ENCODE measurements at places on chromosomes 4 and X.

DNA sequence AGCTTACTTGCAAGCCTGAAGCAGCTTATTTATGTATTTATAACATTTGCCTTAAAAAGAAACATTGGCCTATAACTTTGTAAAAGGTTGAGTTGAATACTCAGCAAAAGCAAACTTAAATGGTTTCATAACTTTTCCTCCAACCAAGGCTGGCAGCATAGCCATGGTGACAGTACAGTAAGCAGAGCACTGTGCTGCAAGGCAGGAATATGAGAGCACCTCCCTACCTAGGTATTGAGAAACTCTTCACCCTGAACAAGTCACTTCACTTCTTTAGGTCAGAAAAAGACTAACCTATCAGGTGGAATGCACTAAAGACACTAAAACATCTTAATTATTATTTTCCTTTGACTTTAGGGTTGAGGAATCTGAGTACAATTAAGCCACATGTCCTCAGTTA is 63.9 kb upstream of the GYPA start:
- no peak for DNase-seq

DNA sequence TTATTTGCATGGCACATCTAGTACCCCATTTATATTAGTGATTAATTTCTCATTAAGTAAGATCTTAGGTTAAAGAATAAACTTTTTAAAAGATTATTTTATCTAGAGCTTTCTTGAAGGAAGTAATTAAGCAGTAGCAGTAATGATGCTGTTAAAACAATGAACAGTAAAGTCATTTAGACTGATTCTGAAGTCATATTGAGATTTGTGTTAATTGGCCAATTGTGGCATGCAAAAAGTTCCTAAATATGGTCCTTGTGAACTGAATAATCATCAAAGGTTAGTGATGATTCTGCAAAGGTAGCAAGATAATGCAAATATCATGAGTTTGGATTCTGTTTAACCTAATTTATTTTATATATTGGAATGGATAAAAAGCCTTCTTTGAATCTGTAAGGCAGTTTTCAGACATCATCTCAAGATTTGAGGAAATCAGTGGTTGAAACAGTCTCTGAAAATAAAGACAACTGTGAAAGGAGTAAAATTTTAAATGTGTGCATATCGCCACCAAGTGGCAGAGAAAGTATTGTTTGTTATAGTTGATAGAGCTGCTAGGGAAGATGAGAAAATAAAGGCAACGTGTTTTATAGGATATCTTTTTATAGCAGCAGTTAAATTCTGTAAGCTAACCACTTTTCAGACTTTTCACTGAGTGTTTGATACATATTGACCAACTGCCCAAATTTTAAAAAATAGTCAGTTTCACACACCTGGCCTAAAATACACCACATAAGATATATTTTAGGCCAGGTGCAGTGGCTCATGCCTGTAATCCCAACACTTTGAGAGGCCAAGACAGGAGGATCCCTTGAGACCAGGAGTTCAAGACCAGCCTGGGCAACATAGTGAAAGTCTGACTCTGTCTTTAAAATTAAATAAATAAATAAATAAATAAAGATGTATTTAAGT is 79.6 kb downstream of the CCKAR start:
- DNase-seq: peak; percentile 32

DNA sequence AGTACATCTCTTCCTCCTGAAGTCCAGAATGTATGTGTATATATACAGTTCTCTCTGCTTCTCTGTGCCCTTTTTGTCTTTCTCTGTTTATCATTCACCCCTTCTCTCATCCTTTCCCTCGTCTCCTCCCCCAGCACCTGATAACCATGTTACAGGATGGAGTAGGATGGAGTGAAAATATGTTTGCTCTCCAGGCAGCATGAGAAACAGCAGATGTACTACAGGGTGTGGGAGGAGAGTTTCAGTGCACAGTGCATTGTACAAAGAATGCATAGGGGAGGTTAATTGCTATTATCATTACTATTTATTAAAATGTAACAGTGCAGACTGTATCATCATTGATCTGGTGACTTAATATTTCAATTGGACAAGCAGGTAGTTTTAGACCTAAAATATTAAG is 104.5 kb downstream of the MFAP3L start:
- DNase-seq: no peak

GRCh38 chr4:6152869-6153705 is 47.3 kb downstream of the JAKMIP1 start:
- DNase-seq: no peak

DNA sequence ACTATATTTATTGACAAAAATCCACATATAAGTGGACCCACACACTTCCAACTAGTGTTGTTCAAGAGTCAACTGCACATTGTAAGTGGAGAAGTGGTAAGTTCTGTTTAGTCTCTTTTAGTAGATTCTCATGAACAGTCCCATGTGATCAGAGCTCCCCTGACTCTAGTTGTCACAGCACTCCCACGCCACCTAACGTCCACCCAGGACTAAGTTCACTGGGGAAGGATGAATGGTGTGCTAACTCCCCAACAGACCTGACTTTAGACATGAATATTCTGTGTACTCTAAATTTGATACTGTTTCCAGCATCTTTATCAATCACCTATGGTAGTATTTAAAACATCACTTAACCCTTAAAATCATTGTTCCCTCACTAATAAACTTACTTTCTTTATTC is 59.8 kb downstream of the PACRGL start:
- DNase-seq: no peak

- no peak for DNase-seq
Observed at GRCh38 chr4:142550965-142551364, 295.1 kb downstream of the INPP4B start.

DNA sequence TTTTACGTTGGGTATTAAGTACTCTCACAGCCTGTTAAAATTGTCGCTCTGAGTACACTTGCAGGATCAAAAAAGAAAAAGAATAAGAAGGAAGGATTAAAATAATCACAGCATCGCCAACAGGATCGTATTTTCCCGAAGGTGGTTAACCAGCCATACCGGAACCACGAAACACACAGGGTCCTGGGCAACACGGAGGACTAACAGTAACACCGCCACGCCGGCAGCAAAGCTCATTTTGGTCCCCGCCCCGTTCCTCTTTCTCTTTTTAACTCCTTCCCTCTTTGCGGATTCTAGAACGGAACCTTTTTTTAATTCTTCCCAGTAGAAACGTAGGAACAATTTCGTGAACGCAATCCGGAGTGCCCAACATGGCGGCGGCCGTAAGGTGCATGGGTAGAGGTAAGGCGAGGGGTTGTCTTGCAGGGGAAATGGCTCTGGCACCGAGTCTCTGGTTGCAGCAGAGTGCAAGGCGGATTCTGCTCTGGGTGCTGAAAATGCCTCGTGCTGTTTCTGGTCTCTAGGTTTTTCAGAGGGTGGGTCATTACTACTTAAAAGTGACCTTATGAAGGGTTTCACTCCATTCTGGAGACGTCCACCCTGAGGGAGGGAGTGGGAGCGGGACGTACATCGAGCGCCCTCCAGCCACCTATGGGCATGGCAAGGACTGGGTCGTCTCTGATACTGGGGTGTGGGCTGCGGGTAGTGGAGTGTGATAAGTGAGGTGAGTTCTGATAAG is at the start of gene MRPL1:
TSS of gene MRPL1 (plus strand) at position 353 of the 739 bp plus-strand sequence. CDS start at position 372, 19 bp downstream.
- DNase-seq: peak; percentile 83

DNA sequence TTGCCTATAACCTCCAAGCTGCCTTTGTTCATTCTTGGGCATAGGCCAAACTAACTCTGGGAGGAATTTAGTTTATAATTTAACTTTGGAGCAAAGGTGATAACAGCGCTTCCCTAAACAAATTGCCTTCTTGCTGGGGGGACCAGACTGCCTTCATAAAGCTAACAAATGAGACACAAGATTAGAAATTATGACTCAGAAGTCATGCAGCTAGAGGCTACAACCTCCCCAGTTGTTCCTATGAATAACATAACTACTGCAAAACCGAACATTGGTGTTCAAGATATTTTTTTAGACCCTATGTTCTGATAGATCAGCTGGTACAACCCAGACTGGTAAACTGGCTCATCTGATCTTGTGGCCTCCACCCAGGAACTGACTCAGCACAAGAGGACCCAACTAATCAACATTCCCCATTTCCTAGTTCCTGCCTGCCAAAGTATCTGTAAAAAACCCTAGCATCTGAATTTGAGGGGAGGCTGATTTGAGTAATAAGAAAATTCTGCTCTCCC is 22.0 kb upstream of the TMPRSS11B start:
- no peak for DNase-seq

DNA sequence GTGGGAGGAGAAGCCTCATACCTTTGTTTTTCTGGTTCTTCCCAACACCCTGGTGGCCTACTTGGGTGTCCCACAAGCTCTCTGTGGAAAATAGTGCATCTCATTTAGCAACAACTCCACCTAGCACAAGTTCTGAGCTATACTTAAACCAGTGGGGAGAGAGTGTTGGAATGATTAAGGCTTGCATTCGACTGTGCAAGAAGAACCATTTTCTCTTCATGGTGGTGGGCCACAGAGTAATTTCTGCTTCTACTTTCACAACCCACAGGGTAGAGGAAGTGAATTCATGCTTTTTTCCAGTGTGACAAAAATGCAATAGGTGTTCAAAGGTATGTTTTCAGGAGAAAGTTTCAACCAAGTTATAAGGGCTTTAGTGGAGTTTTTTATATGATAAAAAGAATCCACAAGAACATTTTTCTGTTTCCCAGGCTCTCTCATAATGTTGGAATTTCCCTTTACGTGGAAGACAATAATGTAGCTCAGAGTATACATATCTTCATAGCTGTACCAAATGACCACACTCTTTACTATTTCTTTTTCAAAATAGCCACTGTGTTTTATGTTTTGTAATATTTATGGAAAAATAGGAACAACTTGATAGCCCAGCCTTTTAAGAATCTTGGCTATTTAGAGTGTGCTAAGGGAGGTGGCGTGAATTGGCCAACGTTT is 80.3 kb upstream of the HHIP start:
- DNase-seq: no peak

- no peak for DNase-seq
Observed at GRCh38 chrX:153933748-153934147, 1.1 kb downstream of the NAA10 start.

DNA sequence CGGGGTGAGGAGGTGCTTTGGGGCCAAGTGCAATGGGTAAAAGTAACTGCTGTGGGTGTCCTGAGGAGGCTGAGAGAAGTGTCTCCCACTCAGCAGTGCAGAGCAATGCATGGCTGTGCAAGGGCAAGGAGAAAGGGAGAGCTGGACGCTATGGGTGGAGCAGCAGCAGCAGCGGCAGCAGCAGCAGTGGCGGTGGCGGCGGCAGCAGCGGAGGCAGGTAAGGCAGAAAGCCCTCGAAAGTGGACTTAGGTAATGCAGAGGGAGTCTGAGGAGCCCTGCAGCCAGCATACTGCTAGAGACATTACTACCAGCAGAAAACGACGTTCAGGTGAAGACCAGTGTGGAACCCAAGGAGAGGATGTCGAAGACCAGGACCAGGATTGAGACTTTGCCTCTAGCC is 82.1 kb downstream of the NYX start:
- no peak for DNase-seq

- no peak for DNase-seq
Observed at GRCh38 chr4:150106886-150107285, 28.6 kb downstream of the DCLK2 start.

GRCh38 chrX:35700121-35700520 is 98.0 kb upstream of the MAGEB16 start:
- no peak for DNase-seq

GRCh38 chr4:65917486-65917885 is 247.2 kb upstream of the EPHA5 start:
- DNase-seq: no peak

DNA sequence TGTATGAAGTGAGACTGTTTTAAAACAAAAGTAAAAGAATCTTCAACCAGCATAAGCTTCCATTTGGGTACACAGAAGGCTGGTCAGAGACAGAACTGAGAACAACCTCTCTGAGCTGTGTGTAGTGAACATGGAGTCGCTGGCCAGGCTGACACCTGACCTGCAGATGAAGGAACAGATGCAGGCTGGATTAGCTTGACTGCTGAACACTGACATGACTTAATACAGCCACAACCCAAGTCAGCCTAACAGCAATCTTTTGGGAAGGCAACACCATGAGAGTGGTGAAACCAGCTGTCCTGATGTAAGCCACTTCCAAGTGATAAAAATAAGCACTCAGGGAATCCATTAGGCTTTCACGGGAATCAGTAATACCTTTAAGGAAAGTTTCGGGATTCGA is 10.1 kb downstream of the SCARB2 start:
- DNase-seq: no peak

DNA sequence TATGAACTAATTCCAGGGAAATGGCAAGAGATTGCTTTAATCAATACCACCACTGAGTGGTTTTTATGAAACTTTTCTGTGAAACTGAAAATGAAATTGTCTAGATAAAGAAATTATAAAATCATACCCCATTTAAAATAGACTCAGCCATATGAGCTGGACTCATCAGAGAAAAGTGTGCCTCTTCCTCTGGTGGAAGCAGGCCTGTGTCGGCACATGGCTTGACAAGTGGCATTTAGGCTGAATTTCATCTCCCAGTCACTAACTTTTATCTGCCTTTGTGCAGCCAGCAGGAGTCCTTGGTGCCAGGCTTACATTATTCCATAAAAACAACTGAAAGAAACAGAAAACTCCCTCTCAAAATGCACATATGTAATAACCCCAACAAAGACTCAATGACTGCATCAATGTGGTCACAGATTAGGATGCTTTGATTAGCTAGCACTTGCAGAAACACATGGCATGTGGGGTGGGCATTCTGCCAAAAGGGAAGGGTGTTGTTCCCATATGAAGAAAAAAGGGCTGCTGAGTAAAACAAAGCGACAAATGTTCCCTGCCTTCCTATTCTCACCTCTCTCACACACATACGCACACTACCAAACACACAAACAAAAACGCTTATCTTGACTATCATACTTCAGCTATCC is 232.3 kb downstream of the PABPC4L start:
- DNase-seq: no peak

Measured in activated T-cell treated with anti-CD3 and anti-CD28 coated beads for 4 hours (primary cell).